ENCODE measurements at places on chromosomes 7 and 10. TPM values are rescaled to one million over a fixed set of nuclear protein-coding genes. Genes with fewer than 3 reads are reported as not detected.

SVIL gene
- 13.7 TPM for total RNA-seq

- H3K36me3 ChIP-seq: no peaks in the 10 kb centered on the region
- no peak overlapping the region for H3K27ac ChIP-seq
- no peak overlapping the region for H3K4me3 ChIP-seq
These were observed 172.5 kb upstream of the SHH start for GRCh38 chr7:155984609-155985405.

DNA sequence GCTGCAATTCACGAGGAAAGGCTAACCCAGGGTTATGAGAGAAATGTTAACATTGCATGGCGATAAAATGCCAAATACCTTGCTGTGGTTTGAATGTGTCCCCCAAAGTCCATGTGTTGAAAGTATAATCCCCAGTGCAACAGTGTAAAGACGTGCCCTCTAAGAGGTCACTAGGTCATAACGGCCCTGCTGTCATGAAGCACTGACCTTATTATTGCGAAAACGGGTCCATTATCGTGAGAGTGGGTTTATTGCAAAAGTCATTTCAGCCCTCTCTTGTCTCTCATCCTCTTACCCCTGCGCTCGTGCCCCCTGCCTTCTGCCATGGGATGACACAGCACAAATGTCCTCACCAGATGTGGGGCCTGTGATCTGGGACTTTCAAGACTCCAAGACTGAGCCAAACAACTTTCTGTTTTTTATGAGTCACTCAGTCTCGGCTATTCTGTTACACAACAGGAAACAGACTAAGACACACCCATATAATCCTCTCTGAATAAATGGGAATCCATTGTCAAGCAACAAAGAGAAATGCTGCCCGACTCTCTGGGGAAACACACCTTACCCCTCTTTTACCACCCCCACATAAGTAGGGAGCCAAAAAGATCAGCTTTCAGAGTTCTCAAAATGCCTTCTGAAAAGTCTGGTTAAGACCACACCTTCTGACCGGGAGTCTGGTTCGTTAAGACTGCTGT lies 73.1 kb upstream of the UCN3 start:
- peak; percentile 23 for DNase-seq
- H3K4me3 ChIP-seq: no peak overlapping the region
- H3K4me1 ChIP-seq: no peaks in the 10 kb centered on the region

- no peak overlapping the region for H3K4me3 ChIP-seq
- H3K4me1 ChIP-seq: no peaks in the 10 kb centered on the region
- no peaks in the 10 kb centered on the region for H3K36me3 ChIP-seq
- no peak overlapping the region for H3K27ac ChIP-seq
These were observed 211.5 kb upstream of the SLC26A5 start for GRCh38 chr7:103657474-103657894.

NXPH1 gene
- 80.2 TPM for total RNA-seq

DNA sequence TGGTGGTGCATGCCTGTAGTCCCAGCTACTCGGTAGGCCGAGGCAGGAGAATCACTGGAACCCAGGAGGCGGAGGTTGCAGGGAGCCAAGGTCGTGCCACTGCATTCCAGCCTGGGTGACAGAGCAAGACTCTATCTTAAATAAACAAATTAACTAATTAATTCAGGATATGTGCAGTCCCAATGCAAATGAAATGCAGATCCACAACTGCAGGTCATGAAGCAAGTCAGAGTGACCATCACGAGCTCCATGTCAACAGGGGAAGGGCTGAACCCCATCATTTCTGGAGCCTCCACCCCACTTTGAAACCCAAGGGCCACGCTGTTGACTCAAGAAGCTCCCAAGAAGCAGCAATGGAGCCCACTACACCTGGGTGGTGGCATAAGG lies 115.4 kb downstream of the LARP4B start:
- no peak for DNase-seq
- no peaks in the 10 kb centered on the region for H3K36me3 ChIP-seq
- H3K4me3 ChIP-seq: no peak overlapping the region

DNA sequence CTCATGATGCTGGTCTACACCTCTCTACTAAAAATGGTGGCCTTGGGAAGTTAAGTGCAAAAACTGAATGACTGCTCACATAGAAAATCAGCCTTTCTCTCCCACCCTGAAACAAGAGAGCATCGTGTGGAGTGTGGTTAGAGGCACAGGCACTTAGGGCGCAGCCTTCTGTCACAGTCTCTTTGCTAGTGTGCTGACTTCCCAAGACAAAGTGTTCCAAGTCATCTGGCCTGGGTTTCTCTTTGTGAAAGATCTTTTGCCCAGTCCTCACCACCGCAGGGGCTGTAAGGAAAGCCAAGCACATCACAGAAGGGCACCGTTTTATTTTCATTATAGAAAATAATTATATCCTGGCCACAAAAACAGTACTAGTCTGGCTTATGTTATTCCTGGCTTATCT lies 12.5 kb downstream of the STN1 start:
- H3K4me3 ChIP-seq: no peak overlapping the region
- H3K4me1 ChIP-seq: peaks cover 19% of the 10 kb centered on the region
- H3K36me3 ChIP-seq: peaks cover 18% of the 10 kb centered on the region
- H3K27me3 ChIP-seq: no peaks in the 10 kb centered on the region
- DNase-seq: no peak

- H3K4me1 ChIP-seq: peaks cover 33% of the 10 kb centered on the region
- no peaks in the 10 kb centered on the region for H3K27me3 ChIP-seq
- H3K4me3 ChIP-seq: no peak overlapping the region
- DNase-seq: no peak
- H3K36me3 ChIP-seq: no peaks in the 10 kb centered on the region
These were observed 149.0 kb downstream of the NRCAM start for GRCh38 chr7:108307194-108307593.

DNA sequence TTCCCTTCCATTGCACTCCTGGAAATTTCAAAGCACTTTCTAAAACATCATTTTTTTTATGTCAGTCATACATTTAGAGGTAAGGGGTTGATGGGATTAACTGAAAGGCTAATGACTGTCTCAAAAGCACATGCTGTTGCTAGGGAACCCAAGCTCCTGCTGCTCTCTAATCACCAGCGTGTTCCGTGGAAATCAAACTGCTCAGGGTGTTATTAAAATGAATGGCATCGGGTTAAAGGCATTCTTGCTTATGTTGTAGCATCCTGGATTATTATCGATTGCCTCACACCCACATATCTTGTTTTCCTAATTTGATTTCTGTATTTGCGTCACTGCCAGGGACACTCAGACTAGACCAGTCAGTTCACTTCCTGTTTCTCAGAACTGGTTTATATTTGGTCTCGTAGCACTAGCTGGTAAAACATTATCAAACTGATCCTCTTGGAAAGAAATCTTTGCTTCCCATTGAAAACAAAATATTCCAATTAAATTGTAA lies 216.5 kb upstream of the MKLN1 start:
- DNase-seq: peak; percentile 52
- no peaks in the 10 kb centered on the region for H3K27me3 ChIP-seq
- H3K4me3 ChIP-seq: no peak overlapping the region
- peaks cover 22% of the 10 kb centered on the region for H3K4me1 ChIP-seq
- no peaks in the 10 kb centered on the region for H3K36me3 ChIP-seq
- H3K27ac ChIP-seq: peak overlapping the region; percentile 98

DNA sequence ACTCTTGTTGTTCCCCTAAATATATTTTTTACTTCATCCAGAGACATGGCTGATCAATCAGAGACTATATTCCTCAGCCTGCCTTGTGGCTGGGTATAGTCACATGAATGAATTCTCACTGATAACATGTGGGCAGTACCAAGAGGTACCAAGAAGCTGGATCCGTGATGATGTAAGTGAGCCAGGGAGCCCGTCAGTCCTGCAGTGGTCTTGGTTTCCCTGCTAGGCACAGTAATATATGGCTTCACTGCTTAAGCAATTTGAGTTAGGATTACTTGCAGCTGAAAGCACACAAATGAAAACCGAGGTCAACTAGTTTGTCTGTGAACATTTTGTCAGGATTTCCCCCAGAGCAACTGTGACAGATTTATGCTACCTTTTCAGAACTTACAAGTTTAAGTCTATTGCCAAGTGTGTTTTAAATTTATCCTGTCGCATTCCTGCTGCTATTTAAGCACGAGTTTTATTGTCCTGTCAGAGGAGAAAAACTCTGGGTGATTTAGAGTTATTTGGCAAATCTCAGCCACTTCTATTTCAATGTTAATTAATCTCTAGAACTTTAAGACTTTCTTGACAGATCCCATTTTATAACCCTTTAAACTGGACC lies 381.8 kb downstream of the PHF14 start:
- no peak overlapping the region for H3K27ac ChIP-seq
- DNase-seq: no peak
- H3K27me3 ChIP-seq: no peaks in the 10 kb centered on the region

- no peak for DNase-seq
- H3K27ac ChIP-seq: no peak overlapping the region
- no peak overlapping the region for H3K4me3 ChIP-seq
- H3K36me3 ChIP-seq: no peaks in the 10 kb centered on the region
- peaks cover 24% of the 10 kb centered on the region for H3K4me1 ChIP-seq
- H3K27me3 ChIP-seq: no peaks in the 10 kb centered on the region
These were observed 39.4 kb downstream of the CHST15 start for GRCh38 chr10:124053971-124054370.

C10orf105 gene
- 0.08 TPM for total RNA-seq

LHFPL3 gene
- total RNA-seq: not detected

Measured in adrenal gland (tissue), 19 donors.